ENCODE measurements at places on chromosomes 16 and 17. TPM values are rescaled to one million over a fixed set of nuclear protein-coding genes. Genes with fewer than 3 reads are reported as not detected.

SNTB2 gene
- total RNA-seq = 39.0 TPM

ABI3 gene
- total RNA-seq = 14.4 TPM

DNA sequence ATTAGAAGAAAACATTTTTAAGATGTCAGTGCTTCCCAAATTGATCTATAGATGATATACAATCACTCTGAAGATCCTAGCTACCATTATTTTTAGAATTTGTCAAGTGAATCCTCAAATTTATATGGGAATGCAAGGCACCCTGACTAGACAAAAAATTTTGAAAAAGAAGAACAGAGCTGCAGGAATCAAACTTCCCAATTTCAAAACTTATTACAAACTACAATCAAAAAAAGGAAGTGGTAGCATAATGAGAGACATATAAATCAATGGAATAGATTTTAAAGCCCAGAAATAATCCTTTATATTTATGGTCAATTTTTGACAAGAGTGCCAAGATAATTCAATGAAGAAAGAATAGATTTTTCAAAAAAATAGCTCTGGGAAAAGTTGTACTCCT is 198.3 kb upstream of the KCNJ16 start:
- no peak for DNase-seq

DNA sequence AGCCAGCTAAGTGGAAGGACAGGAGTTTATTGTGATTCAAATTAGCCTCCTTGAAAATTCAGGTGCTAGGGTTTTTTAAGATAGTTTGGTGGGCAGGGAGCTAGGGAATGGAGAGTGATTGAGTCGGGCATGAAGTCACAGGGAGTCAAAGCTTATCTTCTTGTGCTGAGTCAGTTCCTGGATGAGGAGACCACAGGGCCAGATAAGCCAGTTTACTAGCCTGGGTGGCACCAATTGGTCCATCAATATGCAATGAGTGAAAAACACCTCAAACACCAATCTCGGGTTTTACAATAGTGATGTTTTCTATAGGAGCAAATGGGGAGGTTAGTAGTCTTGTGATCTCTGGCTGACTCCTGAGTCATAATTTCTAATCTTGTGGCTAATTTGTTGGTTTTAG is 165.1 kb downstream of the ABCC12 start:
- DNase-seq = no peak

Measured in lung microvascular endothelial cell (primary cell).